ENCODE measurements at places on chromosomes 1 and 21. TPM values are rescaled to one million over a fixed set of nuclear protein-coding genes. Genes with fewer than 3 reads are reported as not detected.

GRCh38 chr1:153548722-153549688 is at the start of gene S100A3:
S100A3 (minus strand) TSS chr1:153549258; CDS start chr1:153548485, 773 bp downstream.
- DNase-seq: peak; percentile 61

AGMAT gene
- total RNA-seq: 2.7 TPM

DNA sequence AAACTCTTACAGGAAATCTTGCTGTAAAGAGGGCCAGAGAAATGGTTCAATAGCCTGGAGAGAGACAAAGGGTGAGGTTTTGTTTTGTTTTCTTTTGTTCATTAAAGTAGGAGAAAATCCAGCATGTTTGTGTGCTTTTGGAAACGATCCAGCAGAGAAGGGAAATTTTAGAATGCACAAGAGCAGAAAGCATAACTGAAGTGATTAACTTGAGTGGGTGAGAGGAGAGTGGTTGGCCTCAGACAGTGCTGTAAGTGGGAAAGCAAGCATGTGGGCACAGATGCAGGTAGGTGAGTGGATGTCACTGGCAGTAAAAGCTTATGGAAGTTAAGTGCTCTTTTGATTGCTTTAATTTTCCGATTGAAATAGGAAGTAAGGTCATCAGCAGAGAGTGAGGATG is 50.2 kb downstream of the EEIG2 start:
- no peak for DNase-seq

PIK3C2B gene
- 51.6 TPM for total RNA-seq

DNA sequence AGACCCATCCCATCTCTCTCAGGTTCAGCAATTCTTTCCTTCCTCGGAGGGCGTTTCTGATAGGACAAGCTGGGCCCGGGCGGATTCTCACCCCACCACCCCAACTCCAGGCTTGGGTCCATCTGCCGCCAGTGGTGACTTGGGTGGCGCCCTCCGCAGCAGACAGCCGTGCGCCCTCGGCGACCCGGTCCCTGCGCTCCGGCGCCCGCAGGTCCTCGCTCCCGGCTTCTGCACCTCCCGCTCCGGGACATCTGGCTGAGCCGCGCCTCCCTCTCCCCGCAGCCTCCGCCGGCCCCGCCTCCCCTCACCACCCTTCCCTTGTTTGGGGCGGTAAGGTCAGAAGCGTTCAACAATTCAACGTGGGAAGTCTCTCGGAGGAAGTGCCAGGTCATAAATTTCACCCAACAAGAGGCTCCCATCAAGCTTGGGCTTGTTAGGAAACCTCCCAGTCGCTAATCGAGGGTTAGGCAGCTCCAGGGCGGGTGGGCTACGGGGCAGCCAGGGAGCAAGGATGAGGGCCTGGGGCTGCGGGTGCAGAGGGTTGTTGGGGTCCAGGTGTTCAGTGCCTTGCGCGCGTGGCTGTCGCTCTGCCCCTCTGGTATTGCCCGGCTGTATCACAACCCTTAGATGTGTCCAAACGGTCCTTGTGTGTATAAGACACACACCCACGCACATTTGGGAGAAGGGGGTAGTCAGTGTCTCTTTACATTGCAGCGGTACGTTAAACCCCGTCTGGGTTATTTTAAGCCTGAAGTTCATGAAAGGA is 39.8 kb downstream of the OLIG1 start:
- DNase-seq: no peak

PTCH2 gene
- total RNA-seq: 0.83 TPM

Measured in PC-9 (cell line).